Cortex of kidney (tissue), 1 donor: ENCODE measurements at places on chromosomes 5 and 9.

DNA sequence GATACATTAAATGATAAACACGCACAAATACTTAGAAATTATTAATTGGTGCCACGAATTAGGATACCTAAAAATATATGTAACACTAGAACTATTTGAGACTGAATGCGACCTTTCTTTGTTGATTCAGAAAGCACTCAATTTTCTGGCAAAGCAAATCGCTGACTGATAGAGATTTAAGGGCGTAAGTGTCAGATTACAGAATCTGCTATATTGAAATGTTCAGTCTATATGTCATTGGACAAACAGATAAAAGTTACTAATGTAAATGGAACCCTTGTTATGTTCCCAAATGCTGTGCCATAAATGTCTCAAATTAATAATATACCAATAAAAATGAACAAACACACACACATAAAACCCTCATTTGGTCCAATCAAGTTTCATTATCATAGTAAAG is 137.9 kb downstream of the MPDZ start:
- DNase-seq, result no peak

- no peak for DNase-seq
Observed at GRCh38 chr9:92029553-92029952, 79.5 kb upstream of the ROR2 start.

GRCh38 chr5:79694652-79695051 is 5.0 kb downstream of the CMYA5 start:
- no peak for DNase-seq

GRCh38 chr9:91682806-91683205 is 259.2 kb upstream of the NFIL3 start:
- no peak for DNase-seq

DNA sequence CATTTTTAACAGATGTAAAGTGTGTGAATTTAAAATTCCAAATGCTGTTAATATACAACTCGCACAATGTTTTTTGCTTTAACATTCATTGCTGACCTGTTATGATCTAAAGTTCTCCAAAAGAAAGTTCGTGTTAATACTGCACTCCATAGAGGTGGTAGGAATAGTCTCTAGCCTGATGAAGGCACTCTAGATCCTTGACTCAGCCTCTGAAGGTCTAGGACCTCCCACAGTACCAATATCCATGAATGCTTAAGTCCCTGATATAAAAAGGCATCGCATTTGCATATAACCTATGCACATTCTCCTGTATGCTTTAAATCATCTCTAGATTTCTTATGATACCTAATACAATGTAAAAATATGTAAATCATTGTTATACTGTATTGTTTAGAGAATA is 213.6 kb downstream of the EFNA5 start:
- DNase-seq, result no peak

GRCh38 chr5:135332519-135333150 is 66.4 kb downstream of the MACROH2A1 start:
- no peak for DNase-seq

GRCh38 chr9:128065907-128066712 is 1.0 kb downstream of the NAIF1 start:
- DNase-seq, result no peak

DNA sequence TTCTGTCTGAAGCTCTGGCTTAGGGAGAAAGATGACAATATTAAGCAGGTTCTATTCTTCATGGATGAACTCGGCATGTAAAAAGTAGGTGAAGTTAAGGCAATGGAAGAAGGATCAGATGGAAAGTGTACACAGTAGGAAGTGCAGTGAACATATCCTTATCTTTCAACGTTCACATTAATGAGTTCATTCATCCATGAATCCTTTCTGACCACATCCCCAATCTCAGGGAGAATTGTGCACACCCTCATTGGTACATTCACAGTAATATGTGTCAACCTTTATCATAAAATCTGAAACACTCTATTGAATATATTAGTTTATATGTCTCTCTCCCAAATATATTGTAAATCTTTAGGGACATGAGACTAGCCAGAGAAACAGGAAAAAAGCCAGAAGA is 5.5 kb downstream of the GIN1 start:
- no peak for DNase-seq

DNA sequence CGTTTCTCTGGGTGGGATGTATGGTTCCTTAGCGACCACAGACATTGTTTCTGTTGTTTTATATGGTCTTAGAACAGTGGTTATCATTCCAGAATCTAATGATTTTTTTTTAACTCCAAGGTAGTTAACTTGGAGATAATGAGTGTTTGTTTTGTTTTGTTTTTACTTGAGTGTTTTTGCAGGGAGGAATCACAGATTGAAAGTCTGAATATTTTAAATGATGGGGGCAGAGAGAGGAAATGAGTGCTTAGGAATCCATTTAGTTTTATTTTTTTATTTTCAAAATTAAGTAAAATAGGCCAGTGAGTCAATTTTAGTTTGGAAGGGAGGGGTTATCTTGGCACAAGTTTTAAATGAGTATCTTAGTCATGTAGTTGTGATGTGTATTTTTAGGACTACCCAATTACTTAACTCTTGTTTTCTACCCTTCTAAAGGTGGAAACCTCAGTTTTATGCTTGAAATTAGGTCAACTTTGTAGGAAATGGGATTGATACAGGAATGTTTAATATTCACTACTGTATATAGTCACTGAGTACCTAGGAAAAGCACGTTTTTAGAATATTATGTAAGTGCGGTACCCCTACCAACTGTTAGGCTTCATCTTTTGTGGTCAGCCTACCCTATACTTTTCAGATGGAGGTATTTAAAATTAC is 2.0 kb downstream of the UBE2R2 start:
- DNase-seq, result no peak

DNA sequence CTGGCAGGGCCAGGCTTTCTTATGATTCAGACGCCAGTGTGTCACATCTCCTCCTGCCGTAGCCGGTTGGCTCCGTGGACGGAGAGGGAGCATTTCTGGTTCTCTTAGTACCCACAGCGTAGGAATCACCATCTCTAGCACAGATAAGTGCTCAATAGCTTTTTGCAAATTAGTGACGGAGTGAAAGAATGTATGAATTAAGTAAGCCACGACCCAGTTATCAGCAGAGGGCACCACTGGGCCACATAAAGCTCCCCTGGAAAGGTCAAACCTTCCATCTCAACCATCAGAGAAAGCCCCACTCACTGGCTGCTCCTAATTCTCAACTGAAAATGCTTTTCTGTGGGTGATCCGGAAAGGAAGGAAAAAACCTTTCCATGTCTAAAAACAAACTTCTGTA is 317.0 kb upstream of the ADCY2 start:
- no peak for DNase-seq

DNA sequence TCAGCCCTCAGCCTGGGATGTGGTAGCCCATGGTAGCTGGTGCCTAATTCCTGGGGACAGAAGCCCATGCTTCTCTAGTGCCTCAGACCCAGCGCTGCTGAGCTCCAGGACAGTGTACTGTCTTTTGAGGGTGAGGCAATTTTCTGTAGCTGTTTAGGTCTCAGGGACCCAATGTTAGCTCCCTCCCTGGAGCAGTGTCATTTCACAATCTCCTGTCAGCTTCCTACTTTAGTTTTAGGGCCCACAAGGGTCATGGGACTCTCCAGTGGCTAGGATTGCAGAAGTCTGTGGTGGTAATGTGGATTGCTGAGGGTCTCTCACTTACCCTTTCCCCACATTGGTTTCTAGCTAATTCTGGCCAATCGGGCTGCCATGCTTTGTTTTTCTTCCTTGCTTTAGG is 67.7 kb upstream of the CCL21 start:
- no peak for DNase-seq

- no peak for DNase-seq
Observed at GRCh38 chr9:76887003-76887821, 18.7 kb downstream of the PRUNE2 start.

GRCh38 chr5:136015003-136015375 is 13.8 kb upstream of the TGFBI start:
- no peak for DNase-seq

DNA sequence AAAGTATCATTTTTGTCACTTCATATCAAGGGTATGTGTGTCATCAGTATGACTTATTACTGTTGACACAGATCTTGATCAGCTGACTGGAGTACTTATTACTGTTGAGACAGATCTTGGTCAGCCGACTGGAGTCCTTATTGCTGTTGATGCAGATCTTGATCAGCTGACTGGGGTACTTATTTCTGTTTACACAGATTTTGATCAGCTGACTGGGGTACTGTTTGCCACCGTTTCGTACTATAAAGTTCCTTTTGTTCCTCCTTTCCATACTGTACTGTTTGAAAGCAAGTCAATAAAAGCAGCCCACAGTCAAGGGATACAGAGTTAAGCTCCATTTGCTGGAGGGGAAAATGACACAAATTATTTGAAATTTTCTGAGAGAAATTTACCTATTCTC is 347.3 kb downstream of the CDH12 start:
- no peak for DNase-seq

DNA sequence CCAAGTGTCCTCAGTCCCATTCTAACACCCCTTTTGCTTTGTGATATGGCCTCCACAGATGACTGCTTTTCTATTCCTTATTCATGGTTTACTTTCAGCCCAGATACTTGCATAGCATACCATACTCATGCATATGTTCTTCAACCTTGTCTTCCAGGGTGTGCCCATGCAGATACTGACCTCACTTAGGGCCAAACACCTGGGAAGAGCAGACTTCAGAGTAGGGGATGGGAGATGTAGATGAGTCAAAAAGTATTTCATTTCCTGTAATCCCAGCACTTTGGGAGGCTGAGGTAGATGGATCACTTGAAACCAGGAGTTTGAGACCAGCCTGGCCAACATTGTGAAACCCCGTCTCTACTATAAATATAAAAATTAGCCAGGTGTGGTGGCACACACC is 58.3 kb downstream of the NRG2 start:
- DNase-seq, result no peak

DNA sequence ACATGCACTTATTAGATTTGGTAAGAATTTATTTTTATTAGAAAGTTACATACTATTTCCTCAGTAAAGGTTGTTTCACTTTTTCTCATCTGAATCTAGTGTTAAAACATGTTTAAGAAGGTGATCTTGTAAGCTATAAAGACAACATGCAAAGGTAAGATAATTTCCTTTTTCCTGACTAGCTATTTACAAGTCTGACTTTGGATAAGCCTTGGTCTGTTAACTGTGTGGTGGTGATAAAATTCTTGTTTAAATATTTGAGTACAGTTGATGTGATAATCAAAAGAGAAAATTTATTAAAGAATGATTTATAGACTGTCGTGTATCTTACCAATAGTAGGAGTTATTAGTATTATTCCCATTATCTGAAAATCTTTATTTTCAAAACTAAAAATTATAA is 36.9 kb upstream of the GPR21 start:
- no peak for DNase-seq

- DNase-seq, result no peak
Observed at GRCh38 chr9:132627106-132627505, 42.7 kb downstream of the DDX31 start.

DNA sequence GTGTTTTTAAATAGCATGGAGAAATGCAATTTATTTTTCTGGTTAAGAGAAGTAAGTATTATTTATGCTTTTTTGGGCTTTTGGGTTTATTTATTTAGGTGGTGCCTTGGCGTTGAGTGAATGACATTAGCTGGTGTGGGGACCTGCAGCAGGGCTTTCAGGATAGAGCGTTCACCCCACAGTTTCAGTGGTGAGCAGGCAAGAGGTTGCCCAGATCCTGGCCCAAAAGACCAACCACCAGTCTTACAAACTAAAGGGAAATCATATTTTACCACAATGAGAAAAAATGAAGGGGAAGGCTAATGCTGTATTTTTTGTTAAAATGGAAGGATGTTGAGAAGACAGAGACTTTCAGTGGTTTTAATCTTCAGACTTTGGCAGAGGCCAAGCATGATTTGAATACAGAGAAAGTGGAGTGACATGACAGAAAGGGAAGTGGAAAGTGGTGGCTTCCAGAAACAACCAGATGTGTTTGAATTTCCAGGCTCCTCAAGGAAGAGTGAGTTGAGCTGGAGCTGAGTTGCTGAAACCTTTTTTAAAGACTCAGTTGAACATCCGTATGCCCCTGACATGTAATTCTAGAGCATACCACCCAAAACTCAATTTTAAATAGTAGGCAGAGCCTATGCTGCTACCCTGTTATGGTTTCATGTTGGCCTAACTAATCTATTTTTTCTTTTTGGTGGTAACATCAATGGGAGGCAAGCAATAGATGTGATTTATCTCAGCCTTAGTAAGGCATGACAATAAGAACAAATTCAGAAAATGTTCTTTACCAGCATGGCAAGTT is 94.8 kb downstream of the AOPEP start:
- DNase-seq, result no peak
